Stimulated activated CD4-positive, alpha-beta T cell treated with anti-CD3 and anti-CD28 coated beads, TNF-alpha, amount 100 ng/mL, for 1 hour (primary cell): ENCODE measurements at places on chromosomes 12 and 14.

DNA sequence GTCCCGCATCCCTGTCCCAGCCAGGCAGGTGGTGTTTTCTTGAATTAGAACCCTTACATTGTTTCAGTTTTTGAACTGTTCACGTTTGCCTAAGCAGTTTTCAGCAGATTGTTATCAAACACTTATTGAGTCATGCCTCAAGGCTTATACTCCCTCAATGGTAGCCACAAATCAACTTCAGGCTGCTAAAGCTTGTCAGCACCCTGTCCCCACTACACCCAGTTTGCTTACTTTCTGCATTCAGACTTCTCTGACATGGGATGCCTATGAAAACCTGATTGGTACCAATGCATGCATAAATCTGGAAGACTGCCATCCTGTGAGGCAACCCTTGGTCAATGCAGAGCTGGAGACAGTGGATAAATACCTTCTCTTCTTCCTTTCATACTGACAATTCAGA is 225.4 kb downstream of the BTG1 start:
- DNase-seq = no peak

GRCh38 chr14:72916174-72916573 is 10.1 kb upstream of the DCAF4 start:
- no peak for DNase-seq

DNA sequence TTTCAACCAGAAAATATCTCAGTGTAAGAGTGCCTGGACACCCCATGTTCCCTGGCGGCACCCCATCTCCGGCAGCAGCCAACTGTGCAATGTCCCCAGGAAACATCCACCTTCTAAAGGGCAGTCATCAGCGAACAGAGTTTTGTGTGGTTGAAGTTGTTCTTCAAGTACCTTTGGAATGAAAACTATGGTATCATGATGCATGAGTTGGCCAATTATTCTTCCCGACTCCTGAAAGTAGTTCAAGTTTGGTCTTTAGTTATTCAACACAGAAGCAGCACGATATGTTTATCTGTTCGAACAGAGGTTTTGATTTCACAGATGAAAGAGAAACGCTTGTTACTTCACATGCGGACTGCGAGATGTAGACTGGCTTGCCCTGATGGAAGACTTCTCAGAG is 21.1 kb upstream of the TTC7B start:
- no peak for DNase-seq

DNA sequence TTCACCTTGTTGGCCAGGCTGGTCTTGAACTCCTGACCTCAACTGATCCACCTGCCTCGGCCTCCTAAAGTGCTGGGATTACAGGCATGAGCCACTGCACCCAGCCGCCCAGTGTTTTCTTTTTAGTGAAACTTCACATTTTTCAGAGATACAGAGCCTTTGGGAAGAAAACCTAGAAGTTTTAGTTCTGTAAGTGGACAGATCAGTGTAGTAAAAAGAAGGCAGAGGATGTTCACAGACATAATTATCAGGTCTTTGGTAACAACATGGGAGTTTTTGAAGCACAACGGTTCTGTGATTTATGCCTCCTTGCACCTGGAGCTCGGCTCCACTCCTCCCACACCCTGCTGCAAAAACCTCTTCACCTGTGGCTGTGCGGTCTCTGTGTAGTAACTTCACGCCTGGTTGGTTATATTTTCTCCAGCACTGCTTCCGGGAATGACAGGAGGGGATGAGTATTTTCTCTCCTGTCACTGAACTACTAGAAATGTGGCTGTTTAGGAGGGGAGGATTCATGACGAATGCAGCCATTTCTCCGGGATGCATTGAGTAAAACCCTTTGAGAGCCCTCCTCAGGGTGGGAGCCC is 67.0 kb downstream of the ARF6 start:
- no peak for DNase-seq

DNA sequence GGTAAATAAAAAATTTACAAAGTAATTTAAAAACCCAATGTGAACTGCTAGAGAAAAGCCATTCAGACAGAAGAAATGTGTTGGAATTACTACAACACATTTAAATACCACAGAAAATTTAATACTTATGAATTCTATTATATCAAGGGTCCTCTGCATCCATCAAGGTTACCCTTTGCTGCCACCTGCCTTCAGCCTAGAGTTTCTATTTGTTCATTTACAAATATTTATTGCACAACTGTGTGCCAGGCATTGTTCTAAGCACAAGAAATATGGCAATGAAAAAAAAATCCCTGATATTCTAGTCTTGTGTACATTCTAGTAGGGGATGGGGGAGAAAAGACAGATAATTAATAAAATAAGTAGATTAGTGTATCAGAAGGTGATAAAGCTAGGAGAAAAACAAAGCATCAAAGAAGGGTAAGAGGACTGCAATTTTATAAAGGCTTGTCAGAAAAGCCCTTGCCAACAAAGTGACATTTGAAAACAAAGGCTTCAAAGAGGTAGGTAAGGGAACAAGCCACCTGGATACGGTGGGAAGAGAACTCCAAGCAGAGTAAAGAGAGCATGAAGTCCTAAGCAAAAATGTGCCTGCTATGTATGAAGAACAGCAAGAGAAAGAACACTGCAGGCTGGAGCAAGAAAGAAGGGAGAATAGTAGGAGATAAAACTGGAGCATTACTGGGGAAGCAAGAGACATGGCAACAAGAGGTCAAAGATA is 59.1 kb upstream of the SLC6A13 start:
- no peak for DNase-seq

GRCh38 chr12:5830111-5830510 is 114.9 kb downstream of the ANO2 start:
- no peak for DNase-seq

DNA sequence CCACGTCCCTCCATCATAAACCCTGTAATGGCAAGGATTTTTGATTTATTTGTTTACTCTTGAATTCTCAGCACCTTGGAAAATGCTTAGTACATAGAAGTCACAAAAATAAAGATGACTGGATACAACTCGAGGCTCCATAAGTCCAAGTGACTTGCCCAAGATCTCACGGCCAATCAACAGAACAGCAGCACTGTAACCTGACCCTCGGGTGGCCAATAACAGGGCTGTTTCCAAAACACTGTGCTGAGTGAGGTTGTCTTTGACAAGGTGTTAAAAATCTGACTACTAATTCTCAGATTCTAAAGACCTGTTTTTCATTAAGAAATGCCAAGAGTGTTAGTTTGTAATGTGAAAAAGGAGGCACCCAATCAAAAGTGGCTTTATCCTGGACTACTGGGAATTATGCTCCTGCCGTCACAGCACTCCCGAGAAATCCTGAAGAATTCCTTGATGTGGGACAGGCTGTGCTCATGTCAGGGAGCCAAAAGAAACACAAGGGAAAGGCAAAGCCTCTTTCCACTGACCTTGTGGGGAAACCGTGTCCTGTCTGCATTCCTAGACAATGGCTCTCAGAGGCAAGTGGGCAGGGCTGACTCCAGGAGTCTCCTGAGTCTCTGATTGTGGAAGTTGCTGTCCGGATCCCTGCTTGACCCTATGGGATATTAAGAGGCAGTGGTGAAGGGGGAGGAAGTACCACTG is 204.7 kb upstream of the PELI2 start:
- no peak for DNase-seq

DNA sequence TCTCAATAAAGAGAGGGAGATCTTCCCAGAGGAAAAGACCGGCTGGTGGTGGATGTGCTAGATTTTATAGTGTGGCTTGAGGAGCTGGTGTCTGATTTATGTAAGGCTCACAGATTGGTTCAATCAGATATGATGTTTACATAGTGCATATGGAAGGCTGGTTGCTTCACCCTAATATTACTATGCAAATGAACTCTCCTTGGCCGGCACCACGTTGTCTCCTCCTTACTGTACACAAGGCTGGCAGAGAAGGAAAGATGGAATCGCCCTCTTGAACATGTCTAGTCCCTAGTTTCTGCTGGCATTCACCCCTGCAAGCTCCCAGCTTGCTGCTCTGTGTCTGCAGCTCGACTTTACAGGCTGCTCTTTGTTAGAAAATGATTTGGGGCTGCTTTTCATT is 8.9 kb downstream of the FAM186A start:
- DNase-seq = no peak

DNA sequence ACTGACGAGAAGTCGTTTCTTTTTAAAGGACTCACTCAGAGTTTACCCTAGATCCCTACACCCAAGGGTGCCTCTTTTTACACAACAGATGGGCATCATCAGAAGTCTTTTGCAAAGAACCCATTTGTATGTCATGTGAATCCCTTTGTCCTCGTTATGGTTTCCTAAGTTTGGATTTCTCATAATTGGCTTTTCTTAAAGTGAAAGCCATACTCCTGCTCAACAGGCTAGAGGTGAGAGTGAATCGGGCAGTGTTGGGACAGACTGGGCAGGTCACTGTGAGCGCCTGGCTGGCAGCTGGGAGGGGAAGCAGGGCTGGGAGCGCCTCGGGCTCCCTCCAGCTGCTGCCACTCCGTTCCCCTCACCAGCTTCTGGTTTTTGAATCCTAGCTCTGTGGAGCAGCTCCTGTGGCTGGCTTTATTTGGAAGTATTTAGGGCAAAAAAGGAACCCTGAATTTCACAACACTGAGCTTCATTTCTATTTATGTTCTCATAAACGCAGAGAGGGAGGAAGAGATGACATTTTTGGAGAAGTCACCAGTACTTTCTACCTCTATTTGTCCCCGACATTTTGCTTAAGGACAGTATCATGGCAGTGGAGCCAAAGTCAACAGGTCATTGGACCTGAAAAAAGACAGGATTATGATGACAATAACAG is 63.8 kb upstream of the ACTN1 start:
- no peak for DNase-seq

GRCh38 chr12:20525064-20525610 is 156.8 kb downstream of the PDE3A start:
- no peak for DNase-seq

DNA sequence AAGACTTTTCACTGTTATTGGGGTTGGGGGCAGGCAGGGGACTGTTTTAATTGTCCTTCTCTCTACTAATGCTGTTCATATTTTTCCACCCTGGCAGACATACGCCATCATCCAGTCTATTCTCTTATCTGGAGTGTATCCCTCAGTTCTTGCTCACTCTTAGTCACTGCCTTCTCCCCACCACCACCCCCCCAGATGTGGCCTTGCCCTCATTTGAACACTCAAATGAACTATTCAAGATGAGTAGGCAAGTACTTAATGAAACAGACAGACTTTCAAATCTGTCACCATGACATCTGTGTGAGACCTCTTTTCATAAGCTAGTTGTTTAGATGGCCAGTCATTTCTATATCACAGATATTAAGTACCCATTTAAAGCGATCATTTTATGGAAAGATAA is 10.1 kb downstream of the NUDT4 start:
- no peak for DNase-seq
